SK-N-MC (cell line): ENCODE measurements at places on chromosomes 1 and 21.

GRCh38 chr1:111015222-111015621 lies 51.5 kb upstream of the LRIF1 start:
- no peak for DNase-seq

- DNase-seq: no peak
Observed at GRCh38 chr1:161981735-161982506, 41.7 kb downstream of the OLFML2B start.

GRCh38 chr1:27106561-27107323 lies 48.2 kb downstream of the SLC9A1 start:
- DNase-seq: no peak

GRCh38 chr1:229059671-229060539 lies 211.0 kb upstream of the RAB4A start:
- no peak for DNase-seq

DNA sequence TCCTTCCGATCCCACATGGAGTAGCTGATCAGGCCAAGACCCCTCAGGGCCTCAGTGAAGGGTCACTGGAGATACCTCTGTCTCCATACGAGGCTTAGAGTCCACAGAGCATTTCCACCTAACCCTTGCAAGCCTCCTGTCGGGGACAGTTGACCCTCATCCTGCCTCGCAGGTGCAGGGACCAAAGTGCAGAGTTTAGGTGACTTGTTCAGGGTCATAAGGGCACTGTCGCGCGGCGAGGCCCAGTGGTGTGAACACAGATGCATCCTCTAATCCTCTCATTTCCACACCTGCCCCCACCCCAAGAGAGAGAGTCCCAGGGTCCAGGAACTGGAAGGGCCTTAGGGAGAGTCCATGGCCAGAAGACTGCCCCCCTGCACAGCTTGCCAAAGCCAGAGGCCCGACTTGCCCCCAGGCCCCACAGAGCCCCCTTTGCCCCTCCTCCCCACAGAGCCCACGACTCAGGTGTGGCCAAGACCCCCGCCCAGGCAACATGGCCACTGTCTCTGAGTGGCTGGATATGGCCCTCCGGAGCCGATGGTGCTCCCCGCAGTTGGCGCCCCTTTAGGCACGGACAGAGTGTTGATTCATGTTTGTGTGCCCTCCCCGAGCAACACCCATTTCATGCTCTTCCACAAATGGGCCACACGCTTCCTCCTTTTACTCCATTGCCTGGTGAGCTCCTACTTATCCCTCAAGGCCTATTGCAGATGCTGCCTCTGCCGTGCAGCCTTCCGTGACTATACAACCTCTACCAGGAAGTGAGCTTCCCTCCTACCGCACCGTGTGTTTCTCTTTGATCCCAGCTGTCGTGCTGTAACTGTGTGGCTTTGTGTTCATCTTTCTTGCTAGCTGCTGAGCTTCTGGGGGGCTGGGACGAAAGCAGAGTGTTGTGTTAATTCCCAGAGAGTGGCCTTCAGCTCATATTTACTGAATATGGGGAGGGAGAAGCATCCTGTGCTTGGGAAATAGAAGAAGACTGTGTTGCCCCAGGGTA lies 1.7 kb downstream of the TRPM2 start:
- DNase-seq: no peak

GRCh38 chr1:94438692-94439276 lies 20.6 kb downstream of the ABCD3 start:
- DNase-seq: no peak

DNA sequence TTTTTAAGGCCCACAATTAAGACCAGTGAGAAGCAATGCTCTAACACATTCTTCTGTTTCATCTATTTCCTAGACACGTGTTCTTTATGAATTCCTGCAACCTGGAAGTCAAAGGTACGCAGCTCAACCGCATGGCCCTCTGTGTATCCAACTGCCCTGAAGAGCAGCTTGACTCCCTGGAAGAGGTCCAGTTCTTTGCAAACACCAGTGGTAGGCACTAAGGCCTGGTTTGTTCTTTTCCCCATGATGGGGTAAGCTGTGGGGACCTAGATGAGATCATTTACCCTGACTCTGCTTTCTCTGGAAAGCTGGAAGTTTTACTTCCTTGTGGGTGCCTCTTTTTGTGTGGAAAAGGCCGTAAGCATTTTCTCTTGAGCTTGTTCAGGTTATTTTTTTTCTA lies 7.3 kb downstream of the SLC44A3 start:
- DNase-seq: no peak

DNA sequence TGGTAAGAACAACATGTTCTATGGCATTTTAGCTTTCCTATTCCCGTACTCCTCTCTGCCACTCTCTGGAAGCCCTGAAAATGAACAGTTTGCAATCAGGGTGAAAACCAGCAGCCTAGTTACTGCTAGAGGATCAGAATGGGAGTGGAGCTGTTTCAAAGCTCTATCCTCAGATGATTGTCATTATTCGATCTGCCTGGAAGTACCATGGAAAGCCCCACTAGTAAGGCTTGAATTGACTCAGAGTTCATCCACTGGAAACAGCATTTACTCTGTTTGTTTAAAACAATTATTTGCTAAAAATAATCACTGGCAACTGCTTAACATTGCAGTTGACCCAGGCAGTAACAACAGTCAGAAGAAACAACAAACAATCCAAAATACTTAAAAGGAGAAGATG lies 91.2 kb downstream of the USH2A start:
- no peak for DNase-seq

- no peak for DNase-seq
Observed at GRCh38 chr1:168271636-168272035, 9.0 kb upstream of the TBX19 start.

- DNase-seq: no peak
Observed at GRCh38 chr21:37603129-37603528, 236.6 kb downstream of the DYRK1A start.

GRCh38 chr1:71853360-71853759 lies 429.0 kb downstream of the NEGR1 start:
- no peak for DNase-seq

GRCh38 chr1:5637171-5637570 lies 355.1 kb downstream of the NPHP4 start:
- no peak for DNase-seq

DNA sequence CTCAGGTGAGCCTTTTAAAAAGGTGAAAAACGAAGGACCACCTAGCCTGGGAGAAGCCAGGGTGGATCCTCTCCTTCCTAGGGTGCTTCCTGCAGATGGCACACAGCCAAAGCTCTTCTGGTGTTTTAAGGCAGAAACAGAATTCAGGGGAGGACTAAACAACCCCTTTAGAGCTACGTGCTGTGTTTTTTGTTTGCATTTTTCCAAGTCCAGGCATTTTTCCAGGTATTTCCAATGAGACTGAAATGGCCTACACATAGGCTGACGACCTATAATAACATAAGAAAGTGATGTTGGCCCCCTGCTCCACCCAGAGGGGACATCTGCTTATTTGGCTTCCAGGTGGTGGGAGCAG lies 83.8 kb downstream of the CAPZB start:
- no peak for DNase-seq

DNA sequence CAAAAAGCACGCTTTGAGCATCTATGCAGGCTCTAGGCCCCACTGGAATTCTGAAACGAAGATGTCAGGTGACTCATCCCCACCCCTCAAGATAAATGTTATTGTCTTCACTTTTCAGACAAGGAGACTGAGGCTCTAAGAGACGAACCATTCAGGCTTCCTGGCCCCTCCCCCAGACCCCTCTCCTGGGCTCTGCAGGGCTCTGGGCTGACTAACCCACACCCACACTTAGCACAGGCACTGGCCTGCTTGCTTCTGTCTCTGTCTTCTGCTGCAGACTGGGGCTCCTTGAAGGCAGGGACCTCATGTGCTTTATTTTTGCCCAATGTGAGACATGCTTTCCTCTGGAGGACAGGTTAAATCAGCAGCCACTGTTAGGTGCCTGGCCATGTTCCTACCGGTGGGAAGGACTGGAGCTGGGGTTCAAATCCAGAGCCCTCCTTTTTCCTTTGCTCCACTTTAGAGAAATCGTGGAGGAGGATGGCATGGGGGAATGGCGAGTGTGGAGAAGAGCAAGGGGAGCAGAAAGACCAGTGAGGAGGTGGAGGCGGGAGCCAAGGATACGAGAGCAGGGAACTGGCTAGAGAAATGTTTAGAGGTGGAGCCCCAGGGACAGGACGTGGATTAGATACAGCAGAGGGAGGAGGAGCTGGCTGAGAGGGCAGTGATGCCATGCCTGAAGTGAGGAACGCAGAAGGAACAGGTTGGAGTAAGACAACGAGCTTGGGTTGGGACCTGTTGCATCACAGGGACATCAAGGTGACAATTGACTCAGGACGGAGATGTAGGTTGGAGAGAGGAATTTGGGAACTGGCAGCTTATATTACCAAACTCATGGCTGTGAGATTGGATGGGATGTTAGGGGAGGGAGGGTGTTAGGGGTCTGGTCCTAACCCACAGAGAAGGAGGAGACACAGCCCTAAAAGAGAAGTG lies 1.7 kb downstream of the TMEM125 start:
- DNase-seq: no peak

DNA sequence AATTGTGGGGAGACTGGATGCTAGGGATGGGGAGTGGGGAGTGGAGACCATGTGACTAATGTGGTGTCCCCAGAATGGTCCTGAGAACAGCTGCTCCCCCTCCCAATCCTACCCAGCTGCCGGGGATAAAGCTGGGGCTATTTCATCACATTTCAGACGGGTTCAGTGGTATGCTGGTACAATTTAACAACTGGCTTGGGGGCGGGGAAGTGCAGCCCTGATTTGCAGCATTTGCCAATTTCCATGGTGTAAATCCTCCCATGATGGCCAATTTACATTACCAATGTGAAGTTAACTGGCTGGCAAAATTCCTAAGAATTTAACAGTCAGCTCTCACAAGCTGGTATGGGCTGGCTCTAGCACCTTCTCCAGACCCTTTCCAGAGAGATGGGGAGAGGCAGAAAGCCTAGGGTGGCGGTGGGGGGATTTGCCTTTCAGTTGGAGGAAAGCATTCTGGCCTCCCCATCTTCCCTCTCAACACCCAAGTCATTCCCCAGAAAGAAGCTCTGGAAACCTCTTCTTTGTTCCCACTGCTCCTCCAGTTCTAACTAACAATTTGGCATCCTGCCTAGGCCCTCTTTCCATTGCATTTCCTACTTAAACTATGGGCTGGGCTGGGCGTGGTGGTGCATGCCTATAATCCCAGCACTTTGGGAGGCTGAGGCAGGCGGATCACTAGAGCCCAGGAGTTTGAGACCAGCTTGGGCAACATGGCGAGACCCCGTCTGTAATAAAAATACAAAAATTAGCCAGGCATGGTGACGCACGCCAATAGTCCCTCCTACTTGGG lies 11.3 kb upstream of the ADGRB2 start:
- no peak for DNase-seq

- DNase-seq: no peak
Observed at GRCh38 chr1:228083871-228084278, 1.4 kb downstream of the ARF1 start.

DNA sequence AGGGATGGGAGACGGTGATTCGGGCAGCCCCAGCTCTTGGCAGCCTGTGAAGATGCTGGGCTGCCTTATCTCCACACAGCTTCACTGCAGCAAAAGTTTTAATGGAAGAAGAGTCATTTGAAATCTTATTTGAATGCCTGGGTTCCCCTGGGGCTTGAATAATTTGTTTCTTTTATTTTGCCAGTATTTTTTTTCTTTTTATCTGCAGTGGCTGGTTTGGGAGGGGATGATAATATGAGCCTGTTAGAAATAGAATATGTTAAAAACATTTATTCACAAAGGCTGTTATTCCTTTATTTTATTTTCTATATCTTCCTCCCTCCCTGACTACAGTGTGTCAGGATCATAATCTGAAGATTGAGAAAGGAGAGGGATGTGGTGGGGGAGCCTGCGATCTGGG lies 103.4 kb downstream of the ARHGEF10L start:
- no peak for DNase-seq

- DNase-seq: no peak
Observed at GRCh38 chr1:224989615-224990014, 60.1 kb downstream of the DNAH14 start.

- DNase-seq: no peak
Observed at GRCh38 chr1:225944387-225944786, 3.4 kb upstream of the LEFTY2 start.

GRCh38 chr1:18666317-18666920 lies 35.8 kb downstream of the PAX7 start:
- DNase-seq: no peak

DNA sequence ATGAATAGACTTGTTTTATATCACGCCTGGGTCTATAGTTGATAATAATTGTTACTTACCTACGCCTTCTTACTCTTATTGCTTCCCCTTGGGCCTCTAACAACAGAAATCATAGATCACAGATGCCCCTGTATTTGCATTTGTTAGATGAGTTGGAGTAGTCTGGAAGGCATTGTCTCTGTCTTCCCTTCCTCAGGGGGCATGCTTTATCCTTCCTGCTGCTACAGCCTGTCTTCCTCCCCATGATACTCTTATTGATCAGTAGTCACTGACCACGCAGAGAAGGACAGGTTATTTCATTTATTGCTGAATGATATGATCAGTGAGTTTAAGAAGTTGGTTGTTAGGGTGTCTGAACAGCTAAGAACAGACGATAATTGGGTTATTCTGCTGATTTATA lies 98.4 kb downstream of the DNM3 start:
- DNase-seq: no peak

GRCh38 chr1:153386500-153386901 lies 4.4 kb downstream of the S100A8 start:
- no peak for DNase-seq

DNA sequence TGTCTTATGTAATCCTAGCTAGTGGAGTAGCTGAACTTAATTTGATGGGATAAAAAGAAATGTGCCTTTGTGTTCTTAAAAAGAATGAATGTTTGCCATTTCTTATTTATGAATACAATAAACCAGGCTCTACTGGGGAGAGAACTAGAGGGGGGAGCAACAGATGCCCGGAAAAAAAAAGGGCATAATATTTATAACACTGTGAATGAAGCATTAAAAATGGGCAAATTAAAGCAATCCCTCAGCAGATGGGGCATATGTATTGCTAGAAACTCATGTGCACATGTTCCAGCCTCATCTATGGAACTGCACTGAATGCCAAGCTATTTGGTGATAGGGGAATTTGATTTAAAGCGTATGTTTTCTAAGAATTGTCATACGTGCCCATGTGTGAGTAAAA lies 42.3 kb upstream of the KCNJ6 start:
- DNase-seq: no peak

- no peak for DNase-seq
Observed at GRCh38 chr1:117061986-117062415, 1.9 kb downstream of the TTF2 start.

DNA sequence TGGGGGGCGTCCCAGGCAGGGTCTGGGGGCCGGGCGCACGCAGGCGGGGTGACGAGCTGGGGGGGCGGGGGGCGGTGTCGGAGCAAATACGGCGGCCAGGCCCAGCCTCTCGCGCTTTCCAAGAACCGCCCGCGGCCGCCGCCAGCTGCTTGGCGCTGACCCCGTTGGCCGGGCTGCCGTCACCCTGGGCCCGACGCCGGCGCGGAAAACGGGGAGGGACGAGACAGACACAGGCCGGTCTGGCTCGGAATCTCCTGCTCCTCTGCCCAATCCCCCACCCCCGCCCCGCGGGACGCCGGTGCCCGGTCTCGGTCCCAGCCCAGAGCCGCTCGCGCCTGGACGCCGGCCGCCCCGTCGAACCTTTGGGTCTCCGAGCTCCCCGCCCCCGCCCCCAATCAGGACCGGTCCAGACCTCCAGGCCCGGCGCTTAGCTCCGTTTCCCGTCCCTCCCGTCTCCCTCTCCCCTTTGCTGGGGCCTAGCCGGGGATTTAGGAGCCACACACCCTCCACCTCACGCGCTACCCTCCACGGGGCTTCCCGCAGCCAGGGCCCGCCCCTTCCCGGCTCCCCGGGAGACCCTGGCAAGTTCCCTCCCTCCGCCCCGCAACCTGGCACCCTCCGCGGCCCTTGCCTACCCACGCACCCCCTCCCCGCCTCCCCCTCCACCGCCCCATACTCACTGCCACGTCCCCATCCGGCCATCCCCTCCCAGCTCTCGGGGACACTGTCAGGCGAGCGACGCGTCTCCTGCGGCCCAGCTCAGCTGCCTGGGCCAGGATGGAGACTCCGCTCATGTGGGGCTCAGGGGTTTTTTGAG lies 800 bp upstream of the MMP23B start:
- no peak for DNase-seq
